Activated naive CD4-positive, alpha-beta T cell treated with anti-CD3 and anti-CD28 coated beads, Interleukin-2, amount 50 U/mL, for 72 hours (primary cell): ENCODE measurements at places on chromosomes 12 and 14.

DNA sequence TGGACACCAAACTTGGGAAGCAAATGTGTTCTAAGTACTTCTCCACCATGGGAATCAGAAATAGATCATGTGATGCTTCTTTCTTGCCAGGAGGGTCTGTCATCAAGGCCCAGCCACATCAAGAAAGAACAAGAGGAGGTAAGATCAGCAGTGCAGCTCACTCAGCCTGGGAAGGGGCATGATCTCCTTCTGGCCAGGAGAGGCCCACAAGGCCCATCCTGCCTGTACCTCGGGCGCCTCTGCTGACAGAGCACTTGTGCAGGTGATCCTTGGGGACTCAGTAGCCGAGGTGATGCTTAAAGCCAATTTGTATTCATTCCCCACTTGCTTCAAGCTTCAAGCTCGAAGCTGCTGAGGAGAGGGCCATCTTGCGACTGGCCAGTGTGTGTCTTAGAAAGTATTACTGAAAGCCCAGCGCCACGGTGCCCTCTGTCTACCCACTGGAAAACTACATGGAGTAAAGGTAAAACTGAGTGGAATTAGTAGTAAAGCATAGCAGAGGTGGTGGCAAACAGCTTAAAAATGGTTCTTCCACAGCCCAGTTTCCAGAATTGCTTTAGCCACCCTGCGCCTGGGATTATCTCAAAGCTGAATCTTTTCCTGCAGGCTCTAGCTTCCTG is 26.2 kb downstream of the RTRAF start:
- no peak for DNase-seq

- no peak for DNase-seq
Observed at GRCh38 chr12:28611449-28611848, 421.2 kb downstream of the CCDC91 start.

DNA sequence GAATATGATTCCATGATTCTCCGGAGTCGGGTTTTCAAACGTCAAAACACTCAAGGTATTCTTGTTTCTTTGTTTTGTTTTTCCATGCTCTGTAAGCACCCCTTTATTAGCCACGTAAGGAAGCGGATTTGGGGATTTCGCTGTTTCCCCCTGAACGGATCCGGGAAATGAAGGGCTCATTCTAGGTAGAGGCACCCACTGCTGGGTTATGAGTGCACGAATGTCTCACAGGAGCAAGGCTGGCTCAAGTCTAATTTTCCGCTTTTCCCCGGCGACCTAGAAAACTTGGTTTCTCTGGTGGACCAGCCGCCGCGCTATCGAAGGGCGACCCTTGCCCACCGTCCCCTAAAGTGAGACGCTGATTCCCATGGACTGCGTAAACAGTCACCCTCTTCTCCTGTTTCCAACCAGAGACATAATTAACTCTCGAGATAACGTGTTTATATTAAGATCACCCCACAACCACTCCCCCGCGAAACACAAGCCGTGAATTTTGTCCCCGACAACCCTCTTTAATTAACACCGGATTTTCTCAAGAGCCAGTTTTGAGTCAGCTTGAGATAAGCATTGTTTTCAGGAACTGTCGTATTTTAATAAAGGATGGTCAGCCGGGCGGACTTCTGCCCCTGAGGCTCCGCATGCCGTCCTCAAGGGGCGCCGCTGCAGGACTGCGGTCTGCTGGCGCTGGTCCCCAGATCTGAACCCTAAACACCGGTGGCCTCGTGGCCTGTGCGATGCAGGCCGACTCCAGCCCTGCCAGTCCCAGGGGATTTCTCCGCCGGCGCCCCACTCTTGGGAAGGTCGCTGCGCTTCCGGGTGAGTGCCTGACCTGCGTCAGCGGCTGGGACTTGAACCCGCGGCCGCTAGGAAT is 515 bp upstream of the ABCC9 start:
- DNase-seq, result peak; percentile 47

DNA sequence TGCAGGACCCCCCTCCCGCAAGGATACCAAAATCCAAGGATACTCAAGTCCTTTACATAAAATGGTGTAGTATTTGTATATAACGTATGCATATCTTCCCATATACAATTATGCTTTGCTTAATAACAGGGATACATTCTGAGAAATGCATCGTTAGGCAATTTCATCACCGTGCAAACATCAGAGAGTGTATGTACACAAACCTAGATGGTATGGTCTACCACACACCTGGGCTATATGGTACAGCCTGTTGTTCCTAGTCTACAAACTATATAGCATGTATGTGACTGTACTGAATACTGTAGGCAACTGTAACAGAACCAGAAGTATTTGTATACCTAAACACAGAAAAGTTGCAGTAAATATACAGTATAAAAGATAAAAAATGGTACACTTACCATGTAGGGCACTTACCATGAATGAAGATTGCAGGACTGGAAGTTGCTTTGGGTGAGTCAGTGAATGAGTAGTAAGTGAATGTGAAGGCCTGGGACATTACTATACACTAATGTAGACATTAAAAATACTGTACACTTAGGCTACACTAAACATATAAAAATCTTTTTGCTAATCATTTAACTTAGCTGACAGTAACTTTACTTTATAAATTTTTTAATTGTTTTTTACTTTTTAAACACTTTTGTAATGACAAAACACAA is 141.1 kb downstream of the SLC41A2 start:
- no peak for DNase-seq

- DNase-seq, result no peak
Observed at GRCh38 chr12:47954058-47954457, 9.3 kb upstream of the TMEM106C start.

- no peak for DNase-seq
Observed at GRCh38 chr12:15423629-15424028, 101.3 kb downstream of the PTPRO start.

DNA sequence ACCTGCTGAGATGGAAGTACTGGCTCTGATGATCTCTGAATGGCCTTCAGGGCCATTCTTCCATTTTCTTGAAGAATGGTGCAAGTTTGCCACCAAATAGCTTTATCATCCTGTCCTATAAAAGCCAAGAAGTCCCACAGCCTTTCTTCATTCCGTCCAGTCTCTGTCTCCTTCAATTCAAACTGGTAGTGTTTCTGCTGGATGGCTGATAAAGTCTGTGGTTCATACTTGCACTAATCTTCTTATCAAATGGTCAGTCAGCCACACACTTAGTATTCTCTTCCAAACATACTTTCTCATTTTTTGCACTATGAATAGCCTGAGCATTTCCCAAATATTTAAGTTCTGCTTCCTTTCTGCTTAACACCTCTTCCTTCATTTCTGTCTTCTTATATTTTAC is 39.4 kb upstream of the BEGAIN start:
- DNase-seq, result no peak

DNA sequence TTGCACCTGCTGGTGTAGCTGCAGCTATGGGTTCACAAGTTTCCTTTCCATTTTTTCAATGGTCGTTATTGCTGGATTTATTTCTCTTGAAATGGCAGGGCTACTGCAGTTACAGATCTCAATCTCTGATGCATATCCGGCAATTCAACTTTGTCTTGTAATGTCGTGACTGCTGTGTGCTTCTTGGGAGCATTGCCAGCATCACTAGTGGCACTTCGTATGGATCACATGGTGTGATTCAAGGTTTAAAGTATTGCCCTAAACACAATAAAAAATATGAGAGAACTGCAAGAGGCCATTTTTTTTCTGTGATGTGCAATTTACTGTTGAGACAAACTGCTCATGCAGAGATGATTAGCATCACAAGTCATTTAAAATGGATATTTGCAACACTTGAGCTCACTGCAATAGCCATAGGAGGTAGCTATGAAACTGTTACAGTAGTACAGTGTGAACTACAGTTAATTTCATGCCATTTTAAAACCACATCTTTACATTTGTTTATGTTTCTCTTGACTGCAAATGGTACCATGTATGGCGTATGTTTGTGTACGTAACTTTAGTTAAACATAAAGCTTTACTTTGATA is 217.4 kb upstream of the PDE3A start:
- no peak for DNase-seq

DNA sequence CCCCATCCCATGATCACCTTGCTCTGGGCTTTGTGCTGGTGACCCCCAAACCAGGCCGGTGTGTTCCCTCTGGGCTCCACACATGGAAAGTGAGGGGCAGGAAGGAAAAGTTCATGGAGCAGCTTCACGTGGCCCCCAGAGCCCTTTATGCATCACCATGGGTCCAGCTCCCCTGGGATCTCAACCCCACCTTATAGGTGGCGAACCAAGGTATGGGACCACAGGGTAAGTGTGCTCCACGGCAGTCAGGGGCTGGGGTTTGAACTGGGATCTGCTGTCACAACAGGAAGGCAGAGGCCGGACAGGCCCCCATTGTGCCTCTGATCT is 7.4 kb upstream of the BEGAIN start:
- no peak for DNase-seq

DNA sequence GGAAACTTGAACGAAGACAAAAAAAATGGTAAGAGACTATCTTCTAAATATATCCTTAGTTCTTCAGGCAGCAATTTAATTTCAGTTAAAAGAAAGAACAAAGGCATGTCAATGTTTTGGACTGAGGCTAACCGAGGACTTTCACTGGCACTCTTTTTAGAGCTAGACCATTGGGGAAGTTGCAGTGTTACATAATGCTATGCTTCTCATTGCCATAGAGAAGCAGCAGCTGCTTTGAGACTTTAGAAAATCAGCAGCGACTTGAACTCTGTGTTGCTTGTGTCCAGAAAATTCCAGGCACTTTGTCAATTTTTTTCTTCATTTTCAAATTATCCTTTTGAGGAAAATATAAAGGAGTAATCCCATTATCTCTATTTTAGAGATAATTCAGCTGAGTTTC is 964.2 kb downstream of the NRXN3 start:
- DNase-seq, result no peak

GRCh38 chr12:28583701-28584261 is 393.5 kb downstream of the CCDC91 start:
- no peak for DNase-seq

GRCh38 chr12:104496336-104496735 is 39.6 kb downstream of the CHST11 start:
- DNase-seq, result no peak

- no peak for DNase-seq
Observed at GRCh38 chr14:97757491-97757890, 960.3 kb downstream of the VRK1 start.

DNA sequence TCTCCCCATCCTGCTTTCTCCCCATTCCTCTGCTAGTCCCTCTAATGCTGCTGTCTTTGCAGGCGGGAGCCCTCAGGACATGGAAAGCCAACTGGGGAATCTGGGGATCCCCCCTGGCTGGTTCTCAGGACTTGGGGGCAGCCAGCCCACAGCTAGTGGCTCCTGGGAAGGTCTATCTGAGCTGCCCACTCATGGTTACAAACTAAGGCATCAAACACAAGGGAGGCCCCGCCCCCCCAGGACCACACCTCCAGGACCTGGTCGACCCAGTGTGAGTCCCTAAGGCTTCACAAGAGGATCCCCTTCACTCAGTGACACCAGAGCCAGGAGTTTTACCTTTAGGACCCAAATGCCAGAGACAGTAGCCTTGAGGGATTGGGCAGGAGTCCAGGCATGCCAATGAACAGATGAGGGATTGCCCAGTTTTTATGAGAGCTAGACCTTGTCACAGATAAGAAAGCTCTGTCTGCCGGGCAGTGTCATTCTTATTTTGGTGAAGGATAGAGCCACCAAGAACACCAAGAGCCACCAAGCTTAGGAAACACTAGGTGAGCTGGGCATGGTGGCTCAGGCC is 8.0 kb upstream of the CPNE6 start:
- no peak for DNase-seq

DNA sequence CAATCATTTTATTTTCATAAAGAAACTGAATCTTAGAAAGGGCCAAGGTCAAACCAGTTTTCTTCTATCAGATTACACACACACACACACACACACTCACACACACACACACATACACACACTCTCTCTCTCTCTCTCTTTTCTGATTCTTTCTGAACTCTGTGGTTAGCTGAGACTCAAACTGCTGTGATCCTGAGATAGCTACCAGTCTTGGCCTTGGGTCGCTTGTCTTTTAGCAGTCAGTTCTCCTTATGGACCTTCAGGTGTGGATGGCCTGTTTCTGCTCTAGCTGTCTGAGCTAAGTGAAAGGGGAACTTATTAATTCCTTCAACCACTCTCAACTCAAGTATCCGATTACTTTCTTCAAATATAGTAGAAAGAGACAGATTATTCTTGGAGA is 145.1 kb downstream of the GRIP1 start:
- DNase-seq, result no peak

DNA sequence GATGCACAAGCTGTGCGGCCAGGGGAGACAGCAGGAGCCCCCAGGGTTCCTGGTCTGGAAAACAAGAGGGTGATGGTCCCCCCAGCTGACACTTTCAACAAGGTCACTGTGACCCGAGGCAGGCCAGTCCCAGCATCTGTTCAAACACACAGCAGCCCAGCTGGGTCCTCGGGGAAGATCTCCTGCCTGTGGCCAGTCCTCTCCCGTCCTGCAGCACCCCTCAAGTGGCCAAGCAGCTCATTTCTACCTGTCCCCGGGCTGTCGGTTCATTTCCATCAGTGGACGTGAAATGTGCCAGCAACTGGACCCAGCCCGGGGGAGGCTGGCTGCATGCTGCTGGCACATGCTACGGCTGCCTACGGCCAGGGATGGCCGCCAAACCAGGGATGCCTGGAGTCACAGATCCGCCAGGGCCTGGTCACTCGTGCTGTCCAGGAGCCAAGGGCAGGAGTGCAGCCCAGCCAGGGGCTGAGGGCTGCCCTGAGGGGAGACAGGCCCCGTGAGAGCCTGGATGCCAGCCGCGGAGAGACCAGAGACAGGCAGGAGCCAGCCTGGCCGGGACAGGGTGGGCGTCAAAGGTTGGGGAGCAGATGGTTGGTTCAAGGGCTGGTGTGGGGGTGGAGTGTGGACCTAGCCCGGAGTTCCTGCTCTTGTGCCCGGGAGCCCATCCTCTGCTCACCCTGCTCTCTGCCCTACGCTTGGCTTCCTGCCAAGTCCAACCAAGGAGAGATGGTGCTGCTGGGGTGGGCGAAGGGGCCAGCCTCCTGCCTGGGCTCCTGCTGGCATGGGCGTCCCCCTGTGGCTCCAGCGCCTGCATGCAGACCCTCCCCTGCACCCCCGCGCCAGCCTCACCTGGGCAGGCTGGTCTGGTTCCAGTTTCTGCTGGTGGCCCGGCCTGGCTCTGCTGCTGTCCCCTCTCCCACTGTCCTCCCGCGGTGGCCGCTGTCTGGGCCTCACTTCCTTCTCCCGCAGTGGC is 143.8 kb downstream of the ADGRD1 start:
- DNase-seq, result peak; percentile 39

GRCh38 chr12:32211066-32211899 is 104.6 kb downstream of the BICD1 start:
- DNase-seq, result no peak

- no peak for DNase-seq
Observed at GRCh38 chr14:70340002-70340401, 19.5 kb downstream of the COX16 start.

GRCh38 chr14:32075672-32076277 is 1.3 kb upstream of the ARHGAP5 start:
- peak; percentile 10 for DNase-seq
